ENCODE measurements at places on chromosomes 4 and X.

DNA sequence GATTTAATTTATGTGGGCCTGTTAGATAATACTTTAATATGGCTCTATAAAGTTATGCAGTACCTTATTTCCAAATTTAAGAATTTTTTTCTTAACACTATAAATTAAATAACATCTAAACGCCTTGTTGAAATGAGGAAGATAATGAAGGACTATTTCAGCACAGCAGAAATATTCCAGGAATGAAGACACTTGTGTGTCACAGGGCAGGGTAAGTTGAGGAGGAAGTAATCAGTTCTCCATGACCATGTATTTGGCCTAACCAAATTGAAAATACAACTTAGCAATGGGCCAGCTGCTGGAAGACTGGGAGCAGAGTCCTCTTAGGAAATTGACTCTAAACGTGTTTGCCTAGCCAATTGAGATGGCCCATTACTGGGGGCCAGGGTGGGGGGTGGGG, 16.9 kb downstream of the CXCL3 start:
- no peak for DNase-seq

GRCh38 chr4:65789805-65790204, 119.5 kb upstream of the EPHA5 start:
- DNase-seq: no peak

DNA sequence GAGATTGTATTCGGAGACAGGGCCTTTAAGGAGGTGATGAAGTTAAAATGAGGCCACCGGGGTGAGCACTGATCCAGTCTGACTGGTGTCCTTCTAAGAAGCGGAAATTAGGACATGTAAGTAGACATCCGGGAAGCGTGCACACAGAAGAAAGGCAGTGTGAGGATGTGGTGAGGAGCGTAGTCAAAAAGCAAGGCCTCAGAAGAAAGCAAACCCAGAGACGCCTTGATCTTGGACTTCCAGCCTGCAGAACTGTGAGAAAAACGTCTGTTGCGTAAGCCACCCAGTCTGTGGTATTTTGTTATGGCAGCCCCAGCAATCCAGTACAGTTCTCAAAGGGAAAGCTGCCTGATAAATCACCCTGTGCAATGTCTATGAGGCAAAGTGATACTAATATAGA, 153.5 kb downstream of the KCNIP4 start:
- no peak for DNase-seq

GRCh38 chr4:151942971-151943370, 182.2 kb upstream of the GATB start:
- no peak for DNase-seq

- no peak for DNase-seq
These were observed 69.5 kb downstream of the PCDH19 start for GRCh38 chrX:100340491-100341141.

DNA sequence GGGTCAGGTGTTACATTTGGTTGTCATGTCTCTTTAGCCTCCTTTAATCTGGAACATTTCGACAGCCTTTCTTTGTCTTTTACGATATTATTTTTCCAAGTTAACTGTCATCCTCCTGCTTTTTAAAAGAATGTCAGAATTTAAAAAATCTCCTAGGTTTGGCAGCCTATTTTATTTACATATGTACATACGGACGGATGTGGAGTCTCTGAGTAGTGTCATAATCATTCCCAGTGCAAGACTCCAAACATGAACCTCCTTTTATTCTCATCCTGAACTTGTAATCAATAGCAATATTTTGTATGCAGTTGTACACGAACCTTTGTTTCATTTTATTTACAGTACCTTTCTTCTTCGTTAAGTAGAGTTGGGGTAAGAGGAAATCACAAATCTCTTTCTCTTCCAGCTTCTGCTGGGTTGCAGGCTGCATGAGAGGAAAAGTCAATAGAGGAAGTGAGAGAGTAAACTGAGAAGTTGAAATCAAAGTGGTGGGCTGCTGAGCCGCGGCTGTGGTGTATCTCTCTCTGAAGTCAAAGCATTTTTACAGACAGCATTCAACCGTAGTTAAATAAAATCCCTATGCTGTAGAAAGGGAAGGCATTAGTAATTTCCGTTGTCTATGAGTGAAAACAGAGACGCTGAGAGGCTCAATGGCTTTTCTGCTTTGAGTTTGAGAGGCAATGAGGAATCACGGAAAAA, 53.9 kb upstream of the RPS6KA3 start:
- no peak for DNase-seq

DNA sequence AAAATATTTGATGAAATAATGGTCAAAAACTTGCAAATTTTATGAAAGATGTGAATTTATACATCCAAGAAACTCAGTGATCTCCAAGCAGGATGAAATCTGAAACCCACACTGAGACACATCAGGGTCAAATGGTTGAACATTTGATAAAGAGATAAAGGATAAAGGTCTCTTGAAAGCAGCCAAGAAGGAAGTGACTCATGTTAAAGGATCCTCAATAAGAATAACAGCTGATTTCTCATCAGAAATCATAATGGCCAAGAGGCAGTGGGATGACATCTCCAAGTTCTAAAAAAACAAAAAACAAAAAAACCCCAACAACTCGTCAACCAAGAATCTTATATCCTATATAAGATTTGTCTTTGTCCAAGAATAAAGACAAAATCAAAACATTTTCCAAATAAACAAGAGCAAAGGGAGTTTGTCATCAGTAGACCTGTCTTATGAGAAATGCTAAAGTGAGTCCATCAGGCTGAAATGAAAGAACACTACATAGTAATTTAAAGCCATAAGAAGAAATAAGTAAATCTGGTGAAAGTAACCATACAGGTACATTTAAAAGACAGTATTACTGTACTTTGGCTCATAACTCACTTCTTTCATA, 121.7 kb downstream of the PDS5A start:
- DNase-seq: no peak

- DNase-seq: peak; percentile 34
These were observed 57.5 kb downstream of the TEC start for GRCh38 chr4:48212165-48212564.

DNA sequence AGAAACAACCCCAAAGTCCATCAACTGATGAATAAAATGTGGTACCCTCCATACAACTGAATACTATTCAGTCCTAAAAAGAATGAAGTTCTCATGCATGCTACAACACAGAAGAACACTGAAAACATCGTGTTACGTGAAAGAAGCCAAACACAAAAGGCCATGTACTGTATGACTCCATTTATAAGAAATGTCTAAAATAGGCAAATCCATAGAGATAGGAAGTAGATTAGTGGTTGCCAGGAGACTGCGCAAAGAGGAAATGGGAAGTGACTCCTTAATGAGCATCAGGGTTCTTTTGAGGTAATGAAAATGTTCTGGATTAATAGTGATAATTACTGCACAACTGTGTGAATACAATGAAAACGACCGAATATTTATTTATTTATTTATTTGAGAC, 23.4 kb downstream of the FBXW7 start:
- DNase-seq: no peak

DNA sequence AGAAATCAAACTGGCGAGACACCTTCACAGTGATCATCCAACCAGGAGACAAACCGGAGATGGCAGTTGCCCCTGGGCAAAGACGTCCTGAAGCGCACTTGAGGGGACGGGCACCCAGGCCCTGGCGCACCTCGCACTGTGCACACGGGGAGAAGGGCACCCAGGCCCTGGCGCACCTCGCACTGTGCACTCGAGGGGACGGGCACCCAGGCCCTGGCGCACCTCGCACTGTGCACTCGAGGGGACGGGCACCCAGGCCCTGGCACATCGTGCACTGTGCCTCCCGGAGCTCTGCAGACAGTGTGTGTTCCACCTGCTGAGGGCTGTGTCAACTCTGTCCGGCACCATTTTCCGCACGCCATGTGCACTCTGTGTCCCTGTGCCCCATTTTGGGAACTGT, 34.6 kb upstream of the CPLX1 start:
- no peak for DNase-seq

DNA sequence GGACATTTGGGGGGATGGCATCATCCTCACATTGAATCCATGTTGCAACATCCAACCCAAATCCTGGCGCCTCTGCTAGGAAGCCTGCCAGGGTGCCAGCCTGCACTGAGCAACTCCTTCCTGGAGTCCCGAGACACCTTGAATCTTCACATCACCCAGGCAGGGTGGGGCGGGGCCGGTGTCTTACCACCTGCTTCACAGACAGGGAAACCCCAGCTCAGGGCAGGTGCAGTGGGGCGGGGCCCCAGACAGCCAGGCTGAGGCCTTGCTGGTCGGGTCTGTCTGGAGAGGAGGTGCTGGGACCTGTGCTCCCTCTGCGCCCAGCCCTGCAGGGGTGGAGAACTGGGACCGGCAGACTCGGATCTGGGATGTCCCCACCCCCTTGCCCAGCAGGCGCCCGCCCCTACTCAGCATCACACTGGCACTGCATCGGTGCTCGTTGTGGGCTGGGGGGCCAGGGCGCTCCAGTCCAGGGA, 31.5 kb upstream of the HTRA3 start:
- DNase-seq: no peak

DNA sequence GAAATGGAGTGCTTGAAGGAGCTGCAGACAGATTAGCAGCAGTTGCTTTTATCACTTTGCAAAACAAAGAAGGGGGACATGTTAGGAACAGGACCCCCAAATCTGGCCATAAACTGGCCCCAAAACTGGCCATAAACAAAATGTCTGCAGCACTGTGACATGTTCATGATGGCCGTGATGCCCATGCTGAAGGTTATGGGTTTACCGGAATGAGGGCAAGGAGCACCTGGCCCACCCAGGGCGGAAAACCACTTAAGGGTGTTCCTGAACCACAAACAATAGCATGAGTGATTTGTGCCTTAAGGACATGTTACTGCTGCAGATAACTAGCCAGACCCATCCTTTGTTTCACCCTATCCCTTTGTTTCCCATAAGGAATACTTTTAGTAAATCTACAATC, 79.6 kb upstream of the GC start:
- DNase-seq: no peak

DNA sequence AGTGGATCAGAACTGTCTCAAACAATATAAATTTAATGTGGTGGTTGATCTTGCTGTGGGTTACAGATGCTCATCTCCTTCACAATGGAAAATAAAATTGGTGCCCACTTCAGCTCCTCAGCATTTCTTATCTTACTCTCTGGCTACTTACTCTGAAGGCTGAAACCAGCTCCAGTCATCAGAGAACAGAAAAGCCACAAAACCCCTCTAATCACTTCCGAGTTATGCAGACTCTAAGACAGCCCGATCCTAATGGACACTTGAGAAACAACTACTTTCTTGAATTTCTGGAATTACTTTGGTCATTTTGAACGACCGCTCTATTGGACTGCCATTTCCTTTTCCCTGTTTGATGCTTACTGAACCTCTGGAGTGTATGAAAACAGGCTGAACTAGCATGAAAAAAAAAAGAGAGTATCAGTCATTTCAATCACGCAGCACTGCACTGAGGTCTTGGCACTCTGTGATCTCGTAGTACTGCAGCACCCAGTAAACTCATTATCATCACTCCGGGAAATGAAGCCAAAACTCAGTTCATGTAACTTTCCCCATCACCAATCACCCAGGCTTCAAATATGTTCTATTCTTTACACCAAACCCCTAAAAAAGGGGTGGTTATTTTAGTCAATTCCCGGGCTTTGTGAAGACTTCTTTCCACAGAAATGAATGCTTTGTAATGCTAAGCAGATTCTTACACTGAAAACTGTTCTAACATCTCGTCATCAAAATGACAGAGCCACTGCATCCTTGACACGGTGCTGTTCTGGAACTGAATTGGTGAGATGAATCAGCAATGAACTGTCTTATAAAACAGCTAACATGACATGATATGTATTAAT, 54.5 kb downstream of the TSPAN5 start:
- DNase-seq: no peak

- no peak for DNase-seq
These were observed 202.7 kb downstream of the SPRY1 start for GRCh38 chr4:123599061-123599919.

GRCh38 chr4:113051361-113051760, 1.9 kb downstream of the ANK2 start:
- no peak for DNase-seq

DNA sequence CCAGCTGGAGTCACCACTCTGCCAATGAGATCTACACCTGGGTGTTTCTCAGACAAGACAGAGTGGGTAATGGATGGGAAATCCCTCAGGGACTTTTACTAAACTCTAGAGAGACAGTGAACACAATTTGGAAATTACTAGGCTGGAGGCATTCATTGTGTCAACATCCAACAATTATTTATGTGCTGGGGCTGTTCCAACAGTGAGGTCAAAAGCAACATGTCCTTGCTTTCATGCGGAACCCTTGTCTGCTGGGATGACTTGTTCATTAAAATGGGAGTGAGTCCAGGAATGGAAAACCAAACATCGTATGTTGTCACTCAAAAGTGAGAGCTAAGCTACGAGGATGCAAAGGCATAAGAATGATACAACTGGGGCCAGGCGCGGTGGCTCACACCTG, 54.0 kb downstream of the DRD5 start:
- no peak for DNase-seq

GRCh38 chrX:102849396-102849795, 87.7 kb upstream of the RAB40AL start:
- no peak for DNase-seq

DNA sequence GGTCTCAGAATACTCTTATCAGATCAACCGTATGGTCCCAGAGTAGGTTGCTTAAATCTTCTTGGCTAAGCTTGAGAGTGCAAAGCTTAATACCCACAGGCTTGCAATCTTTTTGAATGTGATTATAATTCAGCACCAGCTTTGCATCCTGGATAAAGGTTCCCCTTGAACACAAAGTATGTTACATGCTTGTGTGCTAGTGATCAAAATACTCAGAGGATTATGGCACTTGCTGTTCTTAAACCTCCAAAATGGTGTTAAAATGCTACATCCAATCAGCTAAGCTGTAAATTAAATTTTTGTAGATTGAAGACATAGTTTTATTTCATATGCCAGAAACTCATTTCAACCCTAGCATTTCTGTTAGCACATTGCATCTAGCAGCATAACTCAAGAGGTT, 812.2 kb upstream of the TENM3 start:
- DNase-seq: no peak

- no peak for DNase-seq
These were observed 428.8 kb downstream of the NKX6-1 start for GRCh38 chr4:84070289-84070688.

DNA sequence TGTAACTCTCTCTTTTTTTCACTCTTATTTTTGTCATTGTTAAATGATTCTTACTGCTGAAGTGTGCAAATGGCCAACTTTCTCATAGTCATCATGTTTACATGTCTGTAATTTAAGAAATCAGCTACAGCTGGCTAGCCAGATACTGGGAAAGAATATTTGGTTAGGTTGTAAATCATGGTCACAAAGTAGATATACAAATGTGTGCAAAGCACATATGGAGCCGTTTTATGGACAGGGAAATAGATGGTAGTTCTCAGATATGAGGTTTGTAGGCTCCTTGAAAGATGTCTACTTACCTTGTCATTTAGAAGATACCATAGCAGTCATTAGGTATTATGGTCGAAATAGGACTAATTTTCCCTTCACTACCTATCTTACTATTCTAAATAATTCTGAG, 430.4 kb downstream of the ADGRL3 start:
- no peak for DNase-seq
